ENCODE measurements at places on chromosomes 6 and 20.

DNA sequence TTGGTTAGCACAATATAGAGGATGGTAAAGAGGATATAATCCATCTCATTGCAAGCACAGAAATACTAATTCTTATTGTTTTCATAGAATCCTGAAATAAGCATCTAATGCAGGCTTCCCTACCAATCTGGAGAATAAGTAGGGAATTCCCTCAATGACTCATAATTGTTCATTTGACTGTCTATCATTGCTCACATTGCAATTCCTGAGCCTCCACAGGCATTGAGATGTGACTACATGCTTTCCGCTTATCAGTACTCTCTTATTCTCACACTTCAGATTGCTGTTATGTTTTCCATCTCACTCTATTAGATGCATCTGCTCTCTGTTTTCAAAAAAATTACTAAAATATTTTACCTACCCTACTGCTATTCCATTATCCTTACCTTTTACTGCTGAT is 216.2 kb upstream of the PRSS16 start:
- no peak for DNase-seq

- no peak for DNase-seq
Measured at GRCh38 chr6:169883316-169883715, 131.9 kb downstream of the ERMARD start.

DNA sequence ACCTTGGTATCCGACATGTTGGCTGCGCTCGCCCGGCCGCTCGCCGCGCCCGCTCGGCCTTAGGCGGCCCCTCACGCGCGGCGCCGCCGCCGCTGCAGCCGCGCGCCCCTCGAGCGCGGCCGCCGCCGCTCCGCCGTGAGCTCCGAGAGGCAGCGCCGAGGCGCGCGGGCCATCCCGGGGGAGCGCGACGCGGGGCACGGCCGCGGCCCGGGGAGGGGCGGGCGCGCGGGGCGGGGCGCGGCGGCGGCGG is at the start of gene KIF13A:
TSS of gene KIF13A (minus strand) at position 189 of the 250 bp plus-strand sequence. CDS start at position 17, 172 bp downstream.
- DNase-seq: no peak

GRCh38 chr6:41881506-41881905 is 13.7 kb downstream of the USP49 start:
- no peak for DNase-seq

DNA sequence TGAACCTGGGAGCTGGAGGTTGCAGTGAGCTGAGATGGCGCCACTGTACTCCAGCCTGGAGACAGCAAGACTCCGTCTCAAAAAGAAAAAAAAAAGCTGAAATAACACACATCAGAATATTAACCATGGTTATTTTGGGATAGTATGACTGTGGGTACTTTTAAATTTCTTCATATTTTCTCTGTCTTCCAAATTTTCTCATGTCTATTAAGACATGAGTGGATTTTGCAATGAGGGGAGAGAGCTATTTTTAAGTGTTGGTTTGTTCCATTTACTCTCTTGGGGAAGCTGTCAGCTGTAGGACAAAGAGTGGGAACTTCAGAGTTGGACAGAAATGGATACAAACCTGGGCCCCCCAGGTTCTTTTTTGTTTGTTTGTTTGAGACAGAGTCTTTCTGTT is 10.3 kb downstream of the ADISSP start:
- no peak for DNase-seq

GRCh38 chr20:46099491-46100287 is 9.9 kb upstream of the NCOA5 start:
- DNase-seq: peak; percentile 15

- no peak for DNase-seq
Measured at GRCh38 chr20:10357061-10357708, 76.8 kb downstream of the MKKS start.

GRCh38 chr6:12977206-12977605 is 260.6 kb downstream of the PHACTR1 start:
- DNase-seq: no peak

DNA sequence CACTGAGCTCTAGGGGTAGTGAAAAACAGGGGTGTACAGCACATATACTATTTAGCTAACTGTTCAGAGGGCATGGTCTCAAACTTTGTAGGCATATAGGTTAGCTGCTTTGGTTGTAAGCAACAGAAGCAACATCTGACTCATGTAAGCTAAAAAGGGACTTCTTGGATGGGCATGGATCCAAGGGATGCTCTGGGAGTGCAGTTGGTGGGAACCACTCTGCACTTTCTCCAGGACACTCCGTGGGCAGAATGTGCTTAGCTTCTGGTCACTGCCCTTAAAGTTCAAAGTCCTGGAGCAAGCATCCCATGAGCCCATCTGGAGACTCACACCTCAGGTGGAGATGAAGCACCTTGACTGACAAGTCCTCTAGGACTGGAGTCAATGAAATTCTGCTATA is 11.5 kb downstream of the APCDD1L start:
- DNase-seq: no peak

DNA sequence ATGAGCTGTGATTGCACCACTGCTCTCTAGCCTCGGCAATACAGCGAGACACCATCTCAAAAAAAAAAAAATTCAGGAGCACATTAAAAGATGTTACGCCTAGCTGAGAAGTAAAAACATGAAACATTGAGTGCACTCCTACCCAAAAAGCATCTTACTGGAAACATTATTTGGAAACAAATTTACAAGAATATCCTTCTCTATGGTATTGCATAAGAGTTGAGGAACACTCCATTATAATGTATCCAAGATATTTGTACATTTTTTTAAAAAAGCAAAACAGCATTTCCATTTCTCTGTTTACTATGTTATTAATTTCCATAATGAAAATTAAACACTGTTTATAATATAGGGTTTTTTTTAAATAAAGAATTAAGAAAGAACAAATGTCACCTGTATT is 48.6 kb downstream of the FAM8A1 start:
- no peak for DNase-seq

GRCh38 chr6:145139140-145139850 is 596.0 kb downstream of the EPM2A start:
- no peak for DNase-seq

- DNase-seq: no peak
Measured at GRCh38 chr6:7912736-7913517, 2.3 kb upstream of the TXNDC5 start.

DNA sequence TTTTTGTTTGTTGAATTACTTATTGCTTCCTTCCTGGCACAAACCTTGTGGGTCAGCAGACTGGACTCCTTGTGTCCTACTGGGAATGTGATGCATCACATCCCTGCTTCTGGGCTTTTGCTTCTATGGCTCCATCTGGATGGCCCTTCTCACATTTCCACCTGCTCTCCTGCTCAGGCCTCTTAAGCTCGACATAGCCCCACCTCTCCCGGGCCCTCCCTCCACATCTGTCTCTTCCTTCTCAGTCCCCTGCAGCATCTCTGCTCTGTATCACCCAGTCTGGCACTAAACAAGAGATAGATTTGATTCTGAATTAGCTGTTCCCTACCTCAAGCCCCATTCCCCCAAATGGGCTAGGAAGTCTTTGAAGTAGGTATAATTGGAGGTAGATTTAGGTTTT is 356.8 kb downstream of the DHX35 start:
- DNase-seq: no peak

GRCh38 chr6:148416330-148416965 is 73.8 kb downstream of the SASH1 start:
- DNase-seq: no peak

DNA sequence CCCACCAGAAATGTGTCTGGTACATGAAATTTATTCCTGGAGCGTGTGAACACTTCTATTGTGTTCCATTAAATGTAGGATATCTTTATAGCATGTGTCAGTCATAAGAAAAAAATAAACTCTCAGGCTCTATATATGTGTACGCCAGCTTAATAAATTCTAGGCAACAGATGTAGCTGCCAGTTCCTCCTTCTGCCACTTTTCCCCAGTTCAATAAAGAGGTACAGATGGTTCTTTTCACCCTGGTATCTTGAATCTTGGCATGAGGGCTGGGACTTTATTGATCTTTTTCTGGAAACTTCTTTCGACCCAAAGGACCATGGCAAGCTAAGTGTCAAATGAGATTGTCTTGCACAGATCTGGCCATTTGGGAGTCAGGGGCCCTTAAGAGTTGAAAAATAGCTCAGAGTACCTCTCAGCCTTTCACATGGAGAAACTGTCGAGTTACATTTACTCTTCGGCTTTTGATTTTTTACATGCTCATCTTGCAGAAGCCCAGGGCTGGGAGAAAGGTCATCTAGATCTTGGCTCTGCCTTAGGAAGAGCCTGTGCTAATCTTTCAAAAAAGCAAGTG is 240.9 kb downstream of the DOK5 start:
- no peak for DNase-seq

- no peak for DNase-seq
Measured at GRCh38 chr20:47328129-47328528, 28.4 kb downstream of the ZMYND8 start.

DNA sequence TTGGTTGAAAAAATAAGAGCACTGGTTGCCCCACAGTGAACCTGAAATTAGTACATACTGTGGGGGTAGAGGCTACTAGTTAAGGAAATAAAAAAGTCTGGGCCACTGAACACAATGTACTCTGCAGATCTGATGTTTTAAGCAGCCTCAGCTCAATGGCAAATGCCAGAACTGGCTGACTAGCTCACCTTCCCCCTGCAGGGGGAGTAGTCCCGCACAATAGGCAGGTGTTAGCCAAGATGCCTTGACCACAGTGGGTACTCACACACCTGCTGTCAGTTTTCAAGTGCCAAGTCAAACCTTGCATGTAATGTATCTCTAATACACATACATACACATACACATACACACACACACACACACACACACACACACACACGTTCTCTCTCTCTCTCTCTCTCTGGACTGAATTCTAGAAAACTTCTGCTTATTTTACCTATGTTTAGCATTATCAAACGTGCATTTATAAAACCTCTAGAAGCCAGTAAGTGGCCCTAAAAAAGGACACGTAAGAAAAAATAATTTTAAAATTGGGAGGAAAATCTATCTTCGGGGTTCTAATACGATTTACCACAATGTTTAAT is 36.1 kb downstream of the GMDS start:
- peak; percentile 45 for DNase-seq

- no peak for DNase-seq
Measured at GRCh38 chr6:32431142-32431541, 8.5 kb upstream of the HLA-DRA start.

GRCh38 chr20:37630166-37630565 is 63.7 kb upstream of the CTNNBL1 start:
- no peak for DNase-seq

DNA sequence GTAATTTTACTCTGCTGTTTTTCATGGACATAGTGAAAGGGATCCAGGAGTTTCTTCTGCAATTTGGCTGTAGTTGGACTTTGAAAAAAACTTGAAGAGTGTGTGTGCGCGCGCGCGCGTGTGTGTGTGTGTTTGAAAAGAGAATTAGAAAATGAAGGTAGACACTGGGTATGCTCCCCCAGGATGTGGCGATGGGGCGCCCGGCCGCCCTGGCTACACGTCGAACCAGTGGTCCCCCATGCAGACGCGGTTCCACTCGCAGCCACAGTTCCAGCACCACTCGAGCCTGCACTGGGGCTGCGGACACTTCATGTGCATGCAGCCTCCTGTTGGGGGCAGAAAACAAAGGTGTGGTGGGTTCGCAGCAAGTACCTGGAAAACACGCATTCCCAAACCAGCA is 76.0 kb upstream of the AGPAT4 start:
- no peak for DNase-seq

DNA sequence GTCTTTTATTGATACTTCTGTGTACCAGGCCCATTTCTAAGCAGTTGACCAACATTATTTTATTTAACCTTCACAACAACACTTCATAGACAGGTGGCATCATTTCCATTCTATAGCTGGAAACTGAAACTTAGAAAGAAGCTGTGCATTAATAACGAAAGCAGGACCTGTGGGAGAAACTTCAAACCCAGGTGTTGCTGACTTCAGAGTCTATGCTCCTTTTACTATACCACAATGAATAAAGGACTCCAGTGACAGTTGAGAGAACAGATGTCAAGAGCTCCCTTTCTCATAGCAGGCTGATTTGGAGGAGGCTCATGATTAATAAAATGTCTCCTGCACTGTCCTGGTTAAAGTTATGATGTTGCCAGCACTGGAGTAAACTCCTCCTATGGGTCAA is 56.6 kb upstream of the POU3F2 start:
- no peak for DNase-seq

DNA sequence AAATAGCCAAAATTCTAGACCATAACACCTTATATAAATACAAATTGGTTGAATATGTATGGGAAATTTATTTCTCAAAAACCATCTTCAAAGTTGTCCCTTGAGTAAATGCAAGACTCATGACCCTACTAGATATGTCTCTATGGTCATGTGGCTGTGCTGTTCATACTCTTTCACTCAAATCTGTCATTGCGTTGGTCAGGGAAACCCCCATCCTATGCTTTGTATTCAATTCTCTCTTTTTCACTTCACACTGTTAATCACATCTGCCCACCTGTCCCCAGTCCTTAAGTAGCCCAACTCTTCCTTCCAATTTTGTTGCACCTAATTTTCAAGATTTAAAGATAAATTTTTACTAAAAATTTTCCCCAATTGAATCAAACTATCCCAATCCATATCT is 51.0 kb downstream of the RPS12 start:
- no peak for DNase-seq

DNA sequence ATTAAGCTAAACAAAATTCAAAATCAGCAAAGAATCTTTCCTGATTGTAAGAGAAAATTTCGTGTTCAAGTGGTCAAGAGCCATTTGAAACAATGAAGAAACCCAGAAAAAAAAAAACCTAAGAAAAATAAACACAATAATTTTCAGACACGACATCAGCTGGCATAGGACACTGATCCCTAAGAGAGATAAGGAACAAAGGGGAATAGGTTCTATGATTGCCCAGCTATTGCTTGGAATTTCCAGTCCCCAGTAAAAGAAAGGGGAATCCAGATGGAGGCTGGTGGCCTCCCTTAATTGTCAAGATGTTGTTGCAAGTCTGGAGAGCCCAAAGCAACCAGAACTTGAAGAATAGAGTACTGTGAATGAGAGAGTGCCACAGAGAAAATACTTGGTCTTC is 48.5 kb downstream of the COL12A1 start:
- DNase-seq: no peak

GRCh38 chr6:109424946-109425345 is 15.5 kb downstream of the PPIL6 start:
- DNase-seq: no peak

GRCh38 chr6:43077981-43078511 is 1.9 kb downstream of the PTK7 start:
- DNase-seq: no peak

GRCh38 chr20:24314053-24314452 is 155.4 kb upstream of the SYNDIG1 start:
- DNase-seq: no peak

DNA sequence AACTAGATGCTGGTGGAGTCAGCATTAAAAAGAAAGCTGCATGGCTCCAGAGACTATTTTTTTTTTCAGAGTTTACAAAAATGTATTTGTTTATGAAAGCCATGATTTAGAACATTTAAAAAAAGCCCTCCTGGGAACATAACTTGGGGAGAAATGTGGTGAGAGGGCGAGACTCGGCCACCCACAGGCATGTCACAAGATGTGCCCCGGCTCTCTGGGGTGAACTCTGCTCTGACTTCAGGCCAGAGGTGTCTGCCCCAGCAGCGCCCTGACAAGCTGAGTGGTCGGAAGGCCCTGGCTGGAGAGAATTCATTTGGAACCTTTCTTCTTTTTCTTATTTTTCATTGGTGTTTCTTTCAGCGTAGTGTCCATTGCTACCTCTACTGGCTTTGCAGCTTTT is 21.7 kb upstream of the RFPL4B start:
- DNase-seq: no peak

All from stimulated activated CD4-positive, alpha-beta T cell treated with anti-CD3 and anti-CD28 coated beads, Interleukin-15, amount 100 ng/mL, for 24 hours (primary cell).